ENCODE measurements at places on chromosomes 1 and 21.

DNA sequence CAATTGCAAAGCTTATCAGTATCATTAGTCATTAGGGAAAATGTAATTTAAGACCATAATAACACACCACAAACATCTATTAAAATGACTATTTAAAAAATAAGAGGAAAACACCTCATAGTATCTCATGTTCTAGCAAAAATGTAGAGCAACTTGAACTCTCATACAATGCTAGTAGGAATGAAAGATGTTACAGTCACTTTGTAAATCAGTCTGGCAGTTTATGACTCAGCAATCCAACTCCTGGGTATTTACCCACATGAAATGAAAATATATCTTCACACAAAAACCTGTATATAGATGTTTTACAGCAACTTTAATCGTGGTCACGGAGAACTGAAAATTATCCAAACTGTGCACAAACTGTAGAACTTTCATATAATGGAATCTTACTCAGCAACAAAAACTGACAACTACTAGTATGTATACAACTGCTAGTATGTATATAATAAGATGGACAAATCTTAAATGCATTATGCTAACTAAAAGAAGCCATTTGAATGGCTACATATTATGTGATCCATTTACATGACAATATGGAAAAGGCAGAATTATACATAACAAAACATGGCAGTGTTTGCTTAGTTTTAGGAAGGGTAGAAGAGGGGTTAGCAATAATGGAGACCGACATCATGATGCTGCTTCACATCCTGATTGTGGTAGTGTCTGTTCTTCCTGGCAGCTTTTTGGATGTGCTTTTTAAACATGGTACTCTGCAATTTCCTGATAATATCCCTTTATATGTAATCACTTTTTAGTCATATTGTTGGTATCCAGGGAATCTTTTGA lies 267.0 kb downstream of the KCTD3 start:
- no peak for DNase-seq

- no peak for DNase-seq
Measured at GRCh38 chr1:204826970-204827369, 43.7 kb upstream of the NFASC start.

- DNase-seq: no peak
Measured at GRCh38 chr1:218748071-218748470, 402.9 kb downstream of the TGFB2 start.

DNA sequence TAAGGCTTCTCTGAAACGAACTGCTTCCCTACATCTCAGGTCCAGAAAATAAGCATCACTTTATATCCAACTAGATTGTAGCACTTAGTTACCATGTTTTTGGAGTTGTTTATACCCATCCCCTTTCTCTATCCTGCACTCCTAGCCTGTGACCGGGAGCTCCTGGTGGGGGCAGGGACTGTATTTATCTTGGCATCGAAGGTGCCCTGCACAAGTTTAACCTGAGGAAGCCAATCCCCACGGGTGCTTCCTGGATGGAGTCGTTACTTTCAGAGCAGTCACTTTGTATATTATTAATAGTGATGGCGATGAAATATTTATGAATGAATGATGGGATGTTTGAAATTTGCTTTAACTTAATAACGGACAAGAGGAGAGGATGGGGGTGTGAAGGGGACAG lies 73.9 kb downstream of the KLHDC7A start:
- no peak for DNase-seq

Measured in hepatic stellate cell (primary cell).